K562 (cell line): ENCODE measurements at places on chromosomes 6 and 20. TPM values are rescaled to one million over a fixed set of nuclear protein-coding genes. Genes with fewer than 3 reads are reported as not detected.

The DCBLD1 gene
- total RNA-seq, result 6.1 and 6.7 TPM in 2 replicates

The CPNE5 gene
- total RNA-seq, result 0.47 and 0.49 TPM in 2 replicates

The KCNK15 gene
- total RNA-seq, result 0.11 and 0.38 TPM in 2 replicates

The SCRT2 gene
- total RNA-seq, result 0.47 and 0.75 TPM in 2 replicates

GRCh38 chr6:141483598-141484061, 649.1 kb upstream of the GJE1 start:
- no peak for DNase-seq

DNA sequence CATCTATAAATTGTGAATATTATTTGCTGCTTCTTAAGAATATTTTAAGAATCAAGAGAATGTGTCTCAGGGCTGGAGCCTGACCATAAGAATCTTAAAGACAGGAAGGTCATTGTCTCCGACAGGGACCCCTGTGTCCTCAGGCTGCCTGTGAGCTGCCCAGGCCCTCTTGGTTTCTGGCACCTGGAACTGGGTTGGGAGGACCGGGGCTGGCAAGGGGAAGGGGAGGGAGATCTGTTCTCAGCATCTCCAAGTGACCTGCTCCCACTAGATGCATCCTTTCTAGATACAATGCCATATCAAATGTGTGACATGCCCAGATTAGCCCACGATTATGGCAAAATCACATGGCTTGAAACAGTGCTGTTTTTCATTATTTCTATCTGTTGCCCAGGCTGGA, 110.5 kb downstream of the SCML4 start:
- no peak for DNase-seq

- no peak for DNase-seq
Measured at GRCh38 chr6:158459726-158460125, 100.2 kb upstream of the TMEM181 start.

- DNase-seq, result no peak
Measured at GRCh38 chr6:12163744-12164507, 126.2 kb upstream of the EDN1 start.

DNA sequence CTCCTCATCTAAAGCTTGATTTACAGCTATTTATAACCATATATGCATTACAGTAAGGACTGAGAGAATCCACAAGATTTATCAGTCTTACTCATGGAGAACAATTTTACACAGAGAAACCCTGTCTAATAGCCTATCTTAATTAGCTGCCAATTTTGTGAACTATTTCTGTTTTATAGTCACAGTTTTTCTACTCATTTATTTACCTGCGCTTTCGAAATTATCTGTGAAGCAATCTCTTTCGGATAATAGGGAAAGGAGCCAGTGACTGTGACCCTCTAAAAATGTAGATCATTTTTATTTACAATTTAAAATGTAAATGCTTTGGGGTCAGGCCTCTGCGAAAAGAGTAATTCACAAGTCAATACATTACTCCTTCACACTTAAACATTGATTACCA, 98.1 kb downstream of the TSHZ2 start:
- no peak for DNase-seq

- DNase-seq, result peak; percentile 26
Measured at GRCh38 chr6:27209659-27210269, 37.7 kb upstream of the PRSS16 start.

DNA sequence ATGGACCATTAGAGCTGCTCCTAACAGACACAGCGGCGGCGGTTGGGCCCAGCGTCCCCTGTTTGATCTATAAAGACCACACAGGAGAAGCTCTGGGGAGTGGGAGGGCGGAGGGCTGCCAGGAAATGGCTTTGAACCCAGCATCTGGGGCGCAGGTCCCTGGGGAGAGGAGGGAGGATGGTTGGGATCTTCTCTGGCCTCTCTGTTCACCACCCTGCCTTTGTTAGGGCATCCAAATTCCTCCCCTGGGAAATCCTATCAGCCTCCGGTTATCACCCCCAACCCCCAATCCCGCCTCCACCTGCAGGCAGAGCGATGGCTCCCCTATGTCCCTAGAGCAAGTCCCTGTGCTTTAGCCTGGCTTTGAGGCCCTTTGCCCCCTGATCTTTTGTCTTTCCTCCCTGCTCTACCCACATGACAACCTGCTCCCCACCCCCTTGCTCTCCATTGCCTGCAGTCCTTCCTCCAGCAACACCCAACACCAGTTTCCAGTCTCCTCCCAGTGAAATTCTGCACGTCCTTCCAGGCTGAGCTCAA, 7.1 kb downstream of the XKR7 start:
- DNase-seq, result no peak

DNA sequence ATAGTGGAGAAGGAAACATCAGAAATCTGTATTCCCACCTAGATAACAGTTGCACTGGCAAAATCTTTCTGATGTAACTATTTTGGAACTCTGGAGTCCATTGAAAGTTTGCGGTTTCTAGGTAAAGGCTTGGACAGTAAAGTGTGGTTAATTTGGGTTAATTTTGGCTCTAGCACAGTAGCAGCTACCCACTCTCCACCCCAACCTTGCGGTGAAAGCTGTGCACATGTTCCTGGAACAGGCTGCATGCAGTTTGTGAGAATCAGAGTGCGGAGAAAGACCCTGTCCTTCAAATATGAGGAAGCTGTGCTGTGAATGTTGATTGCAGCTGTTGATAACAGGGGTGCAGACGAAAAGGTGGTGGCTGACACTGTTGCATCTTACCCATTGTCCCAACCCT, 38.4 kb downstream of the SMOC2 start:
- DNase-seq, result no peak

GRCh38 chr6:141736104-141736503, 396.6 kb upstream of the GJE1 start:
- no peak for DNase-seq

DNA sequence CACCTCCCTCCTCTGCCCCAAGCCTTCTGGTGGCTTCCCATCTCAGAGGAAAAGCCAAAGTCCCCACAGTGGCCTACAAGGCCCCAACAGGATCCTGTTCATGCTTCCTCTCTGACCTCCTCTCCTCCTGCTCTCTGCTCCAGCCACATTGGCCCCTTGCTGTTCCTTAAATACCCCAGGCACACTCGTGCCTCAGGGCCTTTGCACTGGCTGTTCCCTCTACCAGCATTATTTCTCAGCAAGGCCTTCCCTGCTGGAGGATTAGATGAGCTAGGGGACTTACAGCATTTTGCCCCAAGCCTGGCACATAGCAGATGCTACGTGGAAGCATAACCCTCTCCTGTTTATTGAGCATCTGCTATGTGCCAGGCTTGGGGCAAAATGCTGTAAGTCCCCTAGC, 7.8 kb downstream of the CCN5 start:
- DNase-seq, result no peak

GRCh38 chr6:36597775-36598174, 3.6 kb downstream of the SRSF3 start:
- DNase-seq, result no peak

DNA sequence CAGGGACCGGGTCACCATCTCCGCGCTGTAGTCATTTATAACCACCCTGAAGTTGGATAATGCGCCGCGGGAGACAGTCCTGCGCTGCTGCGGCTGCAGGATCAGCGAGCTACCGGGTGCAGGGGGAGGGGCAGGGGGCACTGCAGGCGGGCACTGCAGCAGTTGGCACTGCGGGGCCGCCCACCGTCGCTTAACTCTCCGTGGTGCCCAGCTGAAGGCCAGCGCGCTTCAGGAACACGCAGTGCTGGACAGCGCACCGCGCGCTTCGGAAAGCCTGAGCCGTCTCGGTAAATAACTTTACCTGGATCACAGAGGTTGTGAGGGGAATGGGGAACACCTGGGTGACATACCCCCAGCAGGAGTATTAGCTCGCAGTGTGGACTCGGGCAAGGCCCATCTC, 12.4 kb upstream of the LRFN2 start:
- DNase-seq, result no peak

DNA sequence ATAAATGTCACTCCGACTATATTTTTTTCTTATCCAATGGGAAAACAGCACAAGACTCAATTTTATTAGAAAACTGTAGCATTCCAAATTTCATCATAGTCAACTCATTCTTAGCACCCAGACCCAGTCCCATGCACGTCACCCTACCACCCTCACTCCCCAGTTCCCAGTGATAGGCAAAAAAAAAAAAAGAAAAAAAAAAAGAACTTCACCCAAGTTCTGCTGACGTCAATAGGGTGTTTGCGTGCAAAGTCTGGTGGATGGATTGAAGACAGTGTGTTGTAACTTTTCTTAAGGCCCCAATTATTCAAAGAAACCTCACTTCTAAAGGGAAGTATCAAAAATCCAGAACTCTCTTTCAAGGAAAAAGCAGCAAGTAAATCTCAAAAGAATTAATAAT, 213.9 kb upstream of the PRDM1 start:
- no peak for DNase-seq

DNA sequence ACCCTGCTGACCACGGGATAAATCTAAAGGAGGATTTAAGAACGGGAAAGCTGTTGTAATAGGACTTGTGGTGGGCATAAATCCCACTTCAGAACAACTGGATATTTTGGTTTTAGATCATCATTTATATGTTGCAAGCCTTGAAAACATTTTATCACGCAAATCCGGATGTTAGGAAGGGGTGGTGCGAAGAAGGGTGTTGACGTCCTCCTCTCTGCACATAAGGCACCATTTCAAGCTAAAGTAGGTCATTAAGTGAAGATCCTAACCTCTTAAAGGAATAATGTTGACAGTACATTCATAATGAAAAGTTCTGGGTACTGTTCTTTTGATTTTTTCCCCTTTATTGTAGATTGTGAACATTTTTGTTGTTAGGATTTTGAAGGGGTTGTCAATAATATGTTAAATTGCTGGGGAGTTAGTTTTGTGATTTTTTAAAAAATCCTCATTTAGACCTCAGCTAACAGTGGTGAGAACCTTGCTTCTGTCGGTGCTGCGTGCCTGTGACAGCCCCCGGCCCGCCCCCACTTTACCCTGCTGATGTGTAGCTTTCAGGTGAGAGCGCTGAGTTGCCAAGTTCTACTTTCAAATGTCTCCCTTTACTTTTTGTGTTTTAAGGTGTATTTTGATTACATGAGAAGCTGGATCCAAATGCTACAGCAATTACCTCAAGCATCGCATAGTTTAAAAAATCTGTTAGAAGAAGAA, 88.8 kb downstream of the MAP3K4 start:
- DNase-seq, result no peak

- DNase-seq, result no peak
Measured at GRCh38 chr6:137111296-137112066, 62.0 kb downstream of the IL22RA2 start.

DNA sequence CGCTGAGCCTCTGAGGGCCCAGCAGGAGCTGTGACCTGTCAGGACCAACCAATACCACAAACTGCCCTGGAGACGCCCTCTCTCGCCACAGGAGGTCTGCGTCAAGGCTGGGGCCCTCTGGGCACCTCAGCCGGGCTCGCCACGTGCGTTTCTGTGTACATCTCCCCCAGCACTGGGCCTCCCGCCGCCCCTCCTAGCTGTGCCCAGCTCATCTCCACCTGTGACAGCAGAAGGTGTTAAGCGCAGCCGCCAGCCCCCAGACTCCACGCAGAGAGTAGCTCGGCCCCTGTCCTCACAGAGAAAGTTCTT, 91.4 kb downstream of the TAF4 start:
- no peak for DNase-seq

- DNase-seq, result peak; percentile 38
Measured at GRCh38 chr20:23114018-23114417, 27.9 kb upstream of the CD93 start.

DNA sequence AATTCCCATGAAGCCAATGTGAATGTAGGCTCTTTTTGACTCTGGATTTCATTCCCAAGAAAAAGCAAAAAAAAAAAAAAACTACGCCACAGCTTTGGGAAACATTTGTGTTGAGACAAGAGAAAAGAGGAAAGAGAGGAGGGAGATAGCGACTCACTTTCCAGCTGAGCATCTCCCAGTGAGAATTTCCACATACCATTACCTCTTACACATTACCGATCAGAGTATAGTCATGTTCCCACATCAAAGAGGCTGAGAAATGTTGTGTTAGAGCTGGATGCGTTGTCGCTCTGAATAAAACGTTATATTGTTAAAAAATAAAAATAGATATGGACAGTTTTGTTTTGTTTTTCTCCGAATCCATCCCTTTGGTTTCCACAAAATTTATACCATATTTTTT, 1019.3 kb upstream of the ADGRB3 start:
- no peak for DNase-seq

DNA sequence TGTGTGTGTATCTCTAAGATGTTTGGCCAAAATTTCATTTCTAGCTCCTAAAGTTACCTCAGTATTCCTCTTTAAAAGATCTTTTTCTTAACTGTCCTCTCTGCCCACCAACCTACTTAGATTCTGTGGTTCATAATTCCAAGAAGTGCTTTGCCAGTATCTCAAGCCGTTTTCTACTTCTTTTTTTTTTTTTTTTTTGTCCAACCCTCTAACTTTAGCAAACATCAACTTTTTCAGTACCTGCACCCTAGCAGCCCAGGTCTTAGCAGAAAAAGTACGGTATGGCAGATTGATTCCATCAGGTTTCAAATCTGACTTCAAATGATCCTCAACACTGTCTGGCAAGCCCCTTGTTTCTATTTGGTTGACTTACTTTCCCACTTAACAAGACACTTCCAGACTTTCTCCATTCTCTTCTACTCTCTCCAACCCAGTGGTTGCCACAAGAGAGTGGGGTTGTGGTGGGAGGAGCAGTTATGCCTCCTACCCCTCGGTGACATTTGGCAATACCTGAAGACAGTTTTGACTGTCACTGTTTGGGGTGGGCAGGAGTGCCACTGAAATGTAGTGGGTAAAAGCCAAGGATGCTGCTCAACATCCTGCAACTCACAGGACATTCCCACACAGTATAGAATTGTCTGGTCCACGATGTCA, 10.8 kb upstream of the MAN1A1 start:
- DNase-seq, result no peak

DNA sequence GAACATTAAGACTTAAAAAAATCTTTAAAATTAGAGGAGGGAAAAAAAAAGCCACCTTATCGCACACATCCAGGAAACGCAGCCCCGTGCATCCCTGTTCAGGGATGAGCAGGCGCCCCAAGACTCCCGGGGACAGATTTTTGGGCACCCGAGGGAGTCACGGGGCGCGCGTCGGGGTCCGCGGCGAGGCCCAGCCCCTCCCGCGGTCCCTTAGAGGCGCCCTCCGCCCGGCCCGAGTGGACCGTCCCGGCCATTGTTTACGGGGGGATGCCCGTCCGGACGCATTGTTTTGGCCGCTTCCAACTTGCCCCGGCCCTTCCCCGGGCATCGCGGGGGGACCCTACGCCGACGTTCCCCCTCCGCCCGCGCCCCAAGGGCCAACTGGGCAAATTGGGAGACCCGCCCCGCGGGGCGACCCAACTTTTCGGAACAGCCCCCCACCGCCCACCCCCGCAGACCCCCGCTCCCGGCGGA, 610 bp downstream of the ZNF217 start:
- no peak for DNase-seq

DNA sequence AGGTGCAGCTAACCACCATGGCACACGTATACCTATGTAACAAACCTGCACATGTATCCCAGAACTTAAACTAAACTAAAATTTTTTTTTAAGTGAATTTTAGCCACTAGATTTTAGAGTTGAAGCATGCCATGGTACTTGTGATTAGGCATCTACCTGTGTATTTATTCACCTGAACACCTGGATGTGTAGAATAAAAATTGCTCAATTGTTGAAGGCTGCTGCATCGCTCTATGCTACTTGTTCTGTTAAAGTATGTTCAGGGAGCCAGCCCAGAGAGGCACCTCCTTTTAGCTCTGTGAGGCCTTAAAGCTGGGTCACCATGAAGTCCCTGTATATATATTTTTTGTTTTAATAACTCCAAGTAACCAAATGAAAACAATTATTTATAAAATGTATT, 28.3 kb downstream of the SLC22A3 start:
- no peak for DNase-seq

- DNase-seq, result peak; percentile 48
Measured at GRCh38 chr20:32762754-32763201, 593 bp downstream of the DNMT3B start.

- DNase-seq, result no peak
Measured at GRCh38 chr6:53834132-53834531, 39.3 kb downstream of the LRRC1 start.

- DNase-seq, result no peak
Measured at GRCh38 chr6:13101985-13102384, 226.4 kb downstream of the TBC1D7 start.
